ENCODE measurements at places on chromosomes 6 and 20. TPM values are rescaled to one million over a fixed set of nuclear protein-coding genes. Genes with fewer than 3 reads are reported as not detected.

DNA sequence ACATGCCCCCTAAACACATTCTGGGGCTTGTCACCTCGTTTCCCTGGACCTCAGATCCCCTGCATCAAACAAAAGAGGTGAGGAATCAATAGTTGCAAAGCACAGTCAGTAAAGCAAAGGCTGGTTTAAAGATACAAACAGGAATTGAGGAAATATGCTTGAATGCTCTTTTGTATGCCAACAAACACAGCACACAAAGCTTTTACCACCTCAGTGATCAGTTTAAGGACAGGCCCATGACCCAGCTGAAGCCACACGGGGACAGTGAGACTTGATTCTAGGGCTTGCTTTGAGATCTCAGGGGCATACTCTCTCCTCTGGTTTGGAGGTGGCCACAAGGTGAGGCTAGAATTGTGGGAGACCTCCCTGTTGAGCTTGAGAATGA lies 182.9 kb upstream of the CST7 start:
- H3K36me3 ChIP-seq, result no peaks in the 10 kb centered on the region
- no peak overlapping the region for H3K27ac ChIP-seq
- H3K27me3 ChIP-seq, result no peaks in the 10 kb centered on the region
- no peaks in the 10 kb centered on the region for H3K4me1 ChIP-seq

Gene PRRT1
- 0.17 TPM for total RNA-seq

DNA sequence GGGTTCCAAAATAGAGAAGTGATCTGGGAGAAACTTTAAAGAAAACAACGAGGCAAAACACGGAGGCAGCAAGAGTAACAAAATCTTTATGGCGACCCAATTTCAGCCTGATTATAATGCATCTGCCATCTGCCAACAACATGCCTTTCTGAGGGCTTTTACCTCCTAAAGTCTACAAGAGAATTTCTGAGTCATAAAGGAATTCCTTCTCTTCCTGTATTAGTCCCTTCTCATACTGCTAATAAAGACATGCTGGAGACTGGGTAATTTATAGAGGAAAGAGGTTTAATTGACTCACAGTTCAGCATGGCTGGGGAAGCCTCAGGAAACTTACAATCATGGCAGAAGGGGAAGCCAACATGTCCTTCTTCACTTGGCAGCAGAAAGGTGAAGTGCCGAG lies 226.6 kb downstream of the HACE1 start:
- H3K4me3 ChIP-seq, result no peak overlapping the region
- H3K36me3 ChIP-seq, result no peaks in the 10 kb centered on the region
- DNase-seq, result no peak

- H3K4me1 ChIP-seq, result no peaks in the 10 kb centered on the region
- no peak overlapping the region for H3K27ac ChIP-seq
- DNase-seq, result no peak
- H3K4me3 ChIP-seq, result no peak overlapping the region
Measured at GRCh38 chr6:12446394-12446793, 156.2 kb downstream of the EDN1 start.

DNA sequence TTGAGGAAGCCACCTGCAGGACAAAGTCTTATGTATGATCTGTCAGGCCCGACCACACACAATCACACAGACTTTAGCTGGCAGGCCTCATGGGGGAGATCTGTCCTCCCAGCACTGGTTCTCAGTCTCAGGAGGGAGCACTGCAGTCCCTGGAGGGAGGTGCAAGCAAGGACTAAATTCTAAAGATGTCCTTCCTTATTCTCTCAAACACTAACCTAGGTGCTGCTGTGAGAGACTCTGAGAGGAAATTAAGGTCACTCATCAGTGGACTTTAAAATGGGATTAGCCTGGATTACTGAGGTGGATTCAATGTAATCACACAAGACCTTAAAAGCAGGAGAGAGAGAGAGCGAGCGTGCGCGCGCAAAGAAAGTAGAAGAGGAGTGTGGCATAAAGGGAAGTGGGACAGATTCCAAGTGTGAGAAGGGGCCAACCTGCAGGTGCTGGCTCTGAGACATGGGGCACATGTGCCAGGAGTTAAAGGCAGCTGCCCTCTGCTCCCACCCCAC lies 14.3 kb downstream of the GLO1 start:
- H3K36me3 ChIP-seq, result peaks cover 2% of the 10 kb centered on the region
- no peak overlapping the region for H3K4me3 ChIP-seq
- H3K4me1 ChIP-seq, result no peaks in the 10 kb centered on the region

- no peak overlapping the region for H3K4me3 ChIP-seq
- H3K27me3 ChIP-seq, result peaks cover 11% of the 10 kb centered on the region
- no peak for DNase-seq
- H3K27ac ChIP-seq, result no peak overlapping the region
- no peaks in the 10 kb centered on the region for H3K36me3 ChIP-seq
- peaks cover 6% of the 10 kb centered on the region for H3K4me1 ChIP-seq
Measured at GRCh38 chr6:117911660-117912059, 4.6 kb downstream of the SLC35F1 start.

Gene TREM1
- total RNA-seq, result 0.73 TPM

Gene TFAP2A
- total RNA-seq, result 0.15 TPM

DNA sequence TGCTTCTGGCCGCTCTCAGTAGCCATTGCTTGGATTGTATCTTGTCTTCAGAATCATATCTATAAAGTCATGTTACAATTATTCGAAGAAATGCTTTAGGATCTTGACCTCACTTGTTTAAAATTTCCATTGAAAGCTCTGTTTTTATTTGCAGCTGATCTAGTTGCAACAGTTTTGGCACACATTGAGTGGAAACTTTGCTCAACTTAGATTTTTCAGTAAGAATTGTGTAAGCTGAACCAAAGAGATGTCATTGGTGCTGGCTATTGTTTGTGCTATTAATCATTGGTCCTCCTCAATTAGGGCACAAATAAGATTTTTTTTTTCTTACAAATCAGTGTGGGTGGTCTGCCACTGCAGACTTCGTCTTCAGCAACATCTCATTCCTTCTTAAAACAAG lies 649.2 kb downstream of the MMUT start:
- H3K27ac ChIP-seq, result no peak overlapping the region
- H3K4me1 ChIP-seq, result no peaks in the 10 kb centered on the region
- H3K4me3 ChIP-seq, result no peak overlapping the region
- no peaks in the 10 kb centered on the region for H3K27me3 ChIP-seq

- H3K4me1 ChIP-seq, result peaks cover 43% of the 10 kb centered on the region
- H3K36me3 ChIP-seq, result peaks cover 3% of the 10 kb centered on the region
- DNase-seq, result peak; percentile 87
- H3K4me3 ChIP-seq, result peak within 1 kb of the TSS; percentile 92
Measured at GRCh38 chr6:43635387-43636307, at the start of gene MAD2L1BP. Gene MAD2L1BP, plus strand, starts transcription at chr6:43635840. Its CDS starts 36 bp downstream, at chr6:43635876.

DNA sequence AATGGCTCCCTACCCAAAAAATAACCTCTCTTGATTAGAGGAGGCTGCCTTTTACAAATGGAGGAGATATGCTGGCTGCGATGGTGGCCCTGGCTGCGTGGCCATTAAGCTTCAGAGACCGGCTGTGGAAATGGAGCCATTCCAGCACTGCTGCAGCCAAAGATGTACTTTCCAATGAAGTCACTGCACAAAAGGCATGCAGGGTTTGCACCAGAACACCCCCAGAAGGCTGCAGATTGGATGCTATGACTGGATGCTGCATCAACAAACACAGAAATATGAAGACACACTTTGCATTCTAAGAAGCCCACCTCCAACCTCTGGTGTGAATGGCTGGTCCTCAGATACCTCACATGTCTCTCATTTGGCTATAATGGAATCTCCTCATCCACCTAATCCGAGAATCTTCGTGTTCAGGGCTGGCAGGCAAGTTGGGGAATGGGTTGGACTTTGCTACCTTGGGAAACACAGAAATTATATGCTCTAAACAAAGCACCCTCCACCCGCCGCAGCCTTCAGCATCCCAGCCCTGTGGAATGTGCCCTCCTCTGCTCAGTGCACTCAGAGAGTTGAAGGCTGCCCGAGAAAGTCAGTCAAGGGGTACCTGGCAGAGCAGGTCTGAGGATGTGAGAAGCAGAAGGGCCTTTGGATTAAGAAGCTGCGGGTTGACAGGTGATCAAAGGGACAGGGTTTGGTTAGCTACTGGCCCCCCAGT lies 35.3 kb downstream of the APCDD1L start:
- no peak overlapping the region for H3K4me3 ChIP-seq
- no peaks in the 10 kb centered on the region for H3K4me1 ChIP-seq
- no peaks in the 10 kb centered on the region for H3K27me3 ChIP-seq
- H3K36me3 ChIP-seq, result no peaks in the 10 kb centered on the region
